ENCODE measurements at places on chromosomes 6 and 20.

DNA sequence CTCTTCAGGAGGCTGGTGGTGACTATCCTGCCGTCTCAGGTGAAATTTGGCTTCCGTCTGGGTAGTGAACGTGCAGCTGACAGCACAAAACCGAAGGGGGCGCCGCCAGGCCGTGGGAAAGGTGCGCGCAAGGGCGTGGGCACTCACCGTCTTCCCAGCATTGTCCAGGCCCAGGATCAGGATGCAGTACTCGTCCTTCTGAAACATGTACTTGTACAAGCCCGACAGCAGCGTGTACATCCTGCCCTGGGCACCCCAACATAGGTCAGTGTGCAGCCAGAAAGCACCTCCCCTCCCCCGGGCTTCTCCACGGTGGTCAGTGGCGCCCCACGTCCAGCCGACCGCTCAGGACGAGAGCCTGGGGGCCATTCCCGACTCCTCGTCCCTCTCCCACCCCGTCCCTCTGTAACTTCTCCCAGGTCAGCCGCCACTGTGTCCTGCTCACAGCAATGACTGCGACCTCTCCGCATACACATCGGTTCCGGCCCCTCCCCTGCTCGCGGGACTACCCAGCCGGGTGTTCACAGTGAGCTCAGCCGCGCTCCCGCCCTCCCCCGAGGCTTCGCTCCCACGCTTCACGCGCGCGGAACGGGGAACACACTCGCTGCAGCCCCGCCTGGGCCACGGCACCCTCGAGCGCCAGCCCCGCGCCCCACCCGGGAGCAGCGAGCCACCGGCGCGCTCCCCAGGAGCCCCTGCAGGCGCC lies 771 bp downstream of the ARFRP1 start:
- DNase-seq: no peak

DNA sequence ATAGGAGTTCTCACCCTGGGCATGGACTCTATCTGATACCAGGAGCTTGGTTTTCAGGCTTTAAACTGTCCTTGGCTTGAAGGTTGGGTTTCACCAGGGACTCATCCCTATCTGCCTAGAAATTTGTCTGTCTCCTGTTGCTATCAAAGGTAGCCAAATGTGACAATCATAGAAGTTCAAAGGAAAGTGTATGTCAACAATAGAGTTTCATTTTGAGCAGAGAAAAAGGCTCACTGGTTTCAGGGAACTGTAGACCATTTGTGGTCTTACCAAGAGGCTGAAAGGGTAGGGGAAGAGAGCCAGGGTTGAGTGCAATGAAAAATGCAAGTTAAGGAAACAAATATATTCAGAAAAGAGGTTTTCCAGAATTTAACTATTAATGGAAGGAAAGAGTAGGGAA lies 966.8 kb upstream of the CITED2 start:
- DNase-seq: no peak

DNA sequence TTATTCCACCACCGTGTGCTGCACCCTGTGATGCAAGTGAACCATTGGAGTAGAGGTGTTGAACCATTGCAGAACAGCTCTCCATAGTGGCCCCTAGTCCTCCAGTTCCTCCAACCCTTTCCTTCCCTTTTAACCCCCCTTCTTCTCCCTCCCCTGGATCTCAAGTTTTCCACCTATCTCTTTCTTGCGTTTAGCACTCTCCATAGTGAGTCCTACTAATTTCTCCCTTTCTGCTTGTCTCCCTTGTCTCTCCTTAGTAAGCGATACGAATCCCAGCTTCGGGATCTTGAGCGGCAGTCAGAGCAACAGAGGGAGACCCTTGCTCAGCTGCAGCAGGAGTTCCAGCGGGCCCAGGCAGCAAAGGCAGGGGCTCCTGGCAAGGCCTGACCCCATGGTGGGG lies 1.1 kb downstream of the PFDN6 start:
- DNase-seq: no peak

- DNase-seq: no peak
Measured at GRCh38 chr6:34457742-34458735, 7.8 kb upstream of the PACSIN1 start.

DNA sequence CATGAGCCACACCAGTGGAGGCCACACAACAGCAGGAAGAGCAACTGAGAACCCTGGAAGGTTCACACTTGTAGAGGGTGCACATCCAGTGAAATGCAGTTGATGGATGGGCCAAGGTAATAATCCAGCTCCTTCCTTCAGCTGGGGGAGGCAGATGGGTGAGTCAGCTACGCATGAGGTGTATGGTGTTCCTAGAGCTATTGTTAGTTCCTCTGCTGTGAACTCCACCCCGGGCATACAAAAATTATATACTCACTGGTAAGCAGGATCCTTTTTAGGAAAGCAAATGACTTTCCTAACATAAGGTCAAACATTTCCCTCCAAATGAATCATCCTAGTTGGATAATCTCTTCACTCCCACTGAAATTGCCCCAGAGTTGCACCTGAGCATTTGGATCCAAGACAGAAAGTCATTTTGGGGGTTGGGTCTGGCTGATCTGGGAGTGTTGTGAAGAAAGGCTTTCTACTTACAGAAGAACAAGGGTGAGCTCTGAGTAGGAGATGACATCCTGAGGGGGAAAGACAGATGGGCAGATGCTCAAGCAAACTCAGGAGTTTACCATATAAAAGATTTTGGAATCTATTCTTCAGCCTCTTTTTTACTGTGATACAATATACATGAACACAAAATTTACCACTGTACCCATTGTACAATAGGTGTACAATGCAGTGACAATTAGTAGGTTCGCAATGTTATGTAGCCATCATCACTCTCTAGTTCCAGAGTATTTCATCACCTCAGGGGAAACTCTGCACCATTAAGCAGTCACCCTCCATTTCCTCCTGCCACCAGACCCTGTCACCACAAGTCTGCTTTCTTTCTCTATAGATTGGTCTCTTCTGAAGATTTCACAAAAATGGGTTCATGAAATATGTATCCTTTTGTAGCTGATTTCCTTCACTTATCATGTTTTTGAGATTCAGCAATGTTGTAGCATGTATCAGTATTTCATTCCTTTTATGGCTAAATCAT lies 11.1 kb downstream of the HLA-F start:
- DNase-seq: no peak

All from CMK (cell line).